ENCODE measurements at places on chromosomes 3 and 15.

DNA sequence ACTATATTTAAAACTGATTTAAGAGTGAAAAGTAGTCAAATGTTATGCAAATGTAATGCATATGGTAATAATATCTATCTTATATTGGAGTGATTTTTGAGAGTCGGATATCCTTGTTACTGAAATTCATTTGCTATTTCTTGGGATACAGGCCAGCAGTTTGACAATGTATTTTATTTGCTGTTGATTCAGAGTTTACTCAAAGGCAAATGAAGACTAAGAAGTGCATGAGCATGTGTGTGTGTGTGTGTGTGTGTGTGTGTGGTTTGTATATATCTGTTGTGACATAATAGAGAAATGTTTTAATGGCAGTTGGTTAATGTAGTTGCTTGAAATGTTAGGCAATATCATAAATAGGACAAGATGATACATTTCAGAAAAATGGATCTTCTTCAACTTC is 39.0 kb downstream of the UNC13C start:
- no peak for DNase-seq

DNA sequence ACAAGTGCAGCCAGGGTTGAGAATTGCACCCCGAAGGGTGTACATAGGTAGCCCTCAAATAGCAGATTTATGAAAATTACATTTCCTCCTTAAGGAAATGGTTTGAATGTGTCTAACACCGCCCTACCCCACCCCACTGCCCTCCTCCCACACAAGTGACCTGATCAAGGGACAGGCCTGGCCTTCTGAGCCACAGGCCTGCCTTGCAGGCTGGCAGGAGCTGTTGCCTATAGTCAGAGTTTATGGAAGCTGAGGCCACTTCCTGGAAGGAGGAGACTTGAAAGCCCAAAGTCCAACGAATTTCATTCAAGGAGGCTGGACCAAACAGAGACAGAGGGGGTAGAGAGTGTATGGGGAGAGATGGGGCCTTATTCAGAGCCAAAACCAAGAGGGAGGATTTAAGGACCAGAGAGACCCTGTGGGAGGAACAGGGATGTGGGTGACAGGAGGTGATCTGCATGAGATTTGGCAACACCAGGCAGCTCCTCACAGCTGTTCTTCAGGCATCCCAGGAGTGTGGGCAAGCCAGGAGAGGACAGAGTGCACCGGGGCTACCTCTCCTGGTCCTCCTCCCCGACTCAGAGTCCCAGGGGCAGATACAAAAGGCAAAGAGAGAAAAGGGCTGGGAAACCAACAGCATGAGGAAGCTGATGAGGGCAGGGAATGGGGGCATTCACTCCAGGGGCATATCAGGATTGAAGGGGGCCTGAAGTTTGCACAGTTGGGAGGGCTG is 100.4 kb upstream of the HES1 start:
- DNase-seq, result no peak

DNA sequence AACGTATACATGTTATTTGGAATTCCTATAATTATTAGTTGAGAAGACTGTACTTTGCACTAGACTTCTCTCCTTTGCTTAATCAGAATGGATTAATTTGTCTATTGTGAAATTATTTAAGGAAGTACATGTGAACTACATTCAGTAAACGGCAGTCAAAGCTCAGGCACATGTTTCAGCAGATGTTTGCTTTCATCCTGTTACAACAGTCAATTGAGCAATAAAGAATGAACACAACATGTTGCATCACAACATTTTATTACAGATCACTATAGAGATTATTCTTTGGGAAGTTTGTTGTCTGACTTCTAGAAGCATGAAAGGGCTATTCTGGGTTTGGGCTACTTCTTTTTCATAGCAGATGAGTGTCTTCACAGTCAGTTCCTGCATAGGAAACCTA is 39.2 kb downstream of the RAB27A start:
- no peak for DNase-seq

DNA sequence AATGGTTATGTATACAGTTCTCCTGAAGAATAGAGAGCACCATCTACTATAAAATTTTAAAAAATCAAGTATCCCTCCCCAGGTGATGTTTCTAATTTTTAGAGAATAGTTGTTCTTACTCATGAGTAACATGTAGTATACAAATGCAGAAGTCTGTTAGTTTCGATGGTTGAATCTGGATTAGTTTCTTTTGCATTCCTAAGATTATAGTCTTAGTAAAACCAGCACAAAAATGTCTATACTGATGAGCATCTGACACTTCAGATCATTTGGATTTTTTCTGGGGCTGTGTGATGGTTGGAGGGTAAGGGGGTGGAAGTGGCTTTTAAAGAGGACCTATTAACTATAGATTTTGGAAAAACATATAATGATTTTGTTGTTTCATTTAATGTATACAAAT is 167.3 kb upstream of the SGO1 start:
- DNase-seq, result no peak

GRCh38 chr3:45864760-45865519 is 21.4 kb upstream of the CCR9 start:
- DNase-seq, result no peak
